ENCODE measurements at places on chromosomes 1 and 21.

DNA sequence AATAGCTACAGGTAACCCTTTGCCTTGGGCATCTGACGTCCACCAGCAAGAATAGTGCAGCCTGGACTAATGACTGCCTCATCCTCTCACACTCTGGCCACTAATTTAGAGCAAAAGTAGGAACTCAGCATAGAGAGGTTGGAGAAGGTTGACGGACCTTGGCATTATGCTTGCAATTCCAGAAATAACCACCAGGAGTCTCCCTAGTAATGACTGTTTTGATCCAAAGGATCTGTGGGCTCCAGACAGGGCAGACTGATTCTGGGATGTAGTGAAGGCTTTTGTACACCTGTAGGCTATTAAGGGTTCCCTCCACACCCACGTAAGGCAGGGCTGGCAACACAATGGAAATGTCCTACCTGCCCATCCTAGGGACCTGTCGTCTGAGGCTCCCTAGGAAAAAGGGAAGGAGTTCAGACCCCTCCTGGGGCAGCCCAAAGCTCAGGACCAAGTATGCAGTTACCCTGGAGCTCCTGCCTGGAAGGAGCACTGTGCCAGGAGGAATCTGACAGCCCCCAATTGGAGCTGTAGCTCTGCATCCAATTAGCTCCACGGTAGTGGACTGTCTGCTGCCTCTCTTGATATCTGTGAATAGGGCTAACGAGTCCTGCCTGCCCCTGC, 91.0 kb upstream of the TMEM51 start:
- DNase-seq, result no peak

DNA sequence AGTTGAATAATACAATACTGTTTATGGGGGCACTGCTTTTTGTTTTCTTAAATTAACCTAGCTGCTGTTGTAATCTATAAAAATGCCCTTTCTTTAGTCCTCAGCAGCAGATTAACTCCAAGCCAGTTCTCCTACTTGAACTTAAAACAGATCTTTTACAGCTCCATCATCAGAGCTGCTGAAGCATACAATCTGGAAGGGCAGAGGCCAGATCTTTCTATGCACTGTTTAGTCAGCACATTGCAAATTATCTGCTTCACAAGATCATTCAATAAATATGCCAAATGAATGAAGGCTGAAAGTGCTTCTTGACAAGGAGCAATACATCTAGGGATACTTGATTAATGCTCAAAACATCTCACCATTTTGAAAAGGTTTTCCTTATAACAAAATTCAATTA, 115.8 kb downstream of the PLPPR5 start:
- no peak for DNase-seq

DNA sequence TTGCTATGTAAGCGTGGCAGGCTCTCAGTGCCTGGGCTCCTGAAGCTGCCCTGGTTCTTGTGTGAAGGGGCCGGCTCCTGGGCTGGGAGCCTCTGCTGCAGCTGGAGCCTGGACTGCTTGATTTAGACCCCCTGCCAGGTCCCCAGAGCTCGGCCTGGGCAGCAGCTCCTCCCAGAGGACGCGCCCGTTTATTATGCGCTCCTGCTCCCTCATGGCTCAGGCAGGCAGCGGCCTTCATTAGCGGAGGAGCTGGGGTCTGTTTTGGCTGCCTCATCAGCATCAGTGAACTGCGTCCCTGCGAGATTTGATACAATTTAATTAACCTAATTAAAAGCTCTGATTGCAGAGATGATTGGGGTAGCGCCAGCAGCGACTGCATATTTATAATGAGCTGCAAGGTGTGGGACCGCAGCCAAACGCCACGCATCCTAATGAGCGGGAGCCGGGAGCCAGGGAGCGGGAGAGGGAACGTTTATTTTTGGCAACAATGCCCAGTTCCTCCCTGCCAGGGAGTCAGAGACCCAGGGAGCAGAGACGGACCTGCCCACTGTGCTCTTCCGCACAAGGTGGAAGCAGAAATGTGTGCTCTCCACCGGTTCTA, 16.6 kb downstream of the UTP11 start:
- DNase-seq, result no peak

DNA sequence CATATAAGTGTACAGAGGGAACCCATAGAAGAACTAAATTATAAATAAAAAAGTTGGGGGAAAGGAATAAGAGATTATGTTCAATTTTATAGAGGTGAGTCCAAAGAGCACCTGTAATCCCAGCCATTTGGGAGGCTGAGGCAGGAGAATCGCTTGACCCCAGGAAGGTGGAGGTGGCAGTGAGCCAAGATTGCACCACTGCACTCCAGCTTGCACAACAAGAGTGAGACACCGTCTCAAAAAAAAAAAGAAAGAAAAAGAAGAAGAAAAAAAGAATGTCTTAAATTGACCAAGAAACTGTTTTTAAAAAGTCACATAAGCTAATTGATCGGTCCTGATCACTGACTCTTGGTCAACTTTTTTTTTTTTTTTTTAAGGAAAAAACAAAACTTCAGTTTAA, 19.1 kb upstream of the ATF3 start:
- no peak for DNase-seq

DNA sequence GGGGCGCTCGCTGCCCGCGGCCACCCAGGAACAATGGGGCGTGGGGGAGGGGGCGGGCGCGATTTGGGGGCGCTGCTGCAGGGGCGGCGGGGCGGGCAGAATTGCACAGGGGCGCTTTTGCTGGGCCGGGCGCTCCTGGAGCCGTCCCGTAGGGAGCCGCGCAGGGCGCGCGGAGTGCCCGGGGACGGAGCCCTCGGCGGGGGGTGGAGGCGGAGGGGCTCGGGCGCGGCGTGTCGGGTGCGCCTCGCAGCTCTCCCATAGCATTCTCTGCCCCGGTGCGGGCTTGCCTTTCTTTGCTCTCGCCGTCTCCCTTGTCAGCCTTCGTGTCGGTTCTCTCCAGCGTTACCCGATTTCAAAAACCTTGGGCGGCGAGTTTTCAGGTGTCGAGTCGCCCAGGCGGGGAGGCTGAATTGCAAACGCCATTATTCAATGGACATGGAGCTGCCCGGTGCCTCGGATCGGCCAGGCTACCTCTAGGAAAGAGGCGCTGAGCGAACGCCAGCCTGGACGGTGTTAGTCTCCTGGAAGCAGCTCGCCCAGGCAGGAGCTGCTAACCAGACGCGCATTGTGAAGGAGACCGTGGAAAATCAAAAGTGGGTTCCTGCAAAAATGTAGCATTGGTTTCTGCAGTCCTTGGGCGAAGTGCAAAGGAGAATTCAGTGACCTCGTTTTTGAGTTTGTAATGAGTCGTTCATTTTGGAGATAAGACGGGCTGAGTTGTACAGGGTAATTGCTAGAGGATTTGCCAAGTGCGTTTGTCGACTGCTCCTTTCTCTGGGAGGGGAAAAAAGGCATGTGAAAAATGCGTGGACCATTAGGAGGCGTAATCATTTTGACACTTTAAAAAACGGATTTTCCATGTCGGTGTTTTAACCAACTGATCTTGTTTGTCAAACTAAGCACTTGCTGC, 626 bp downstream of the CXADR start:
- DNase-seq, result no peak

DNA sequence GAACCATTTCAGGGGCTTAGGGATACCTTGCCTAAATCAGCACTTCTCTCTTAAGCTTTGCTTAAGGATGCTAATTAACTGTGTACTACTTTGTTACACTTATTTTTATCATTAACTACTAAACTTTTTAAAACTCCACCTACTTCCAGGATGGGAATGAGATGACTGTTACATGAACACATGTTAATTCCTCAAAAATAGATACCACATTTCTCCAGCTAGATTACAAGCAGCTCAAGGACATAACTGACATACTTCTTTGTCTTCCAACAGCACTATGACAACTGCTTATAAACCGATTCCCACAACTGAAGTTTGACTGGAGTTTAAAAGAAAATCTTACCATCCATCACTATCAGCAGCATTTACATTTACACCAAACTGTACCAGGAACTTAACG, 53.7 kb downstream of the TP53BP2 start:
- DNase-seq, result no peak

All from GM19239 (cell line).